ENCODE measurements at places on chromosomes 5 and 9. TPM values are rescaled to one million over a fixed set of nuclear protein-coding genes. Genes with fewer than 3 reads are reported as not detected.
A peak's percentile ranks its signal among the peaks of the same experiment; 100 is the strongest.

The RASGEF1C gene
- total RNA-seq, result 6.8 TPM

The RNF180 gene
- total RNA-seq, result 4.9 TPM

The PCDHGB4 gene
- total RNA-seq, result 12.1 TPM

The HEMGN gene
- 1.8 TPM for total RNA-seq

GRCh38 chr5:102554728-102555127 lies 55.9 kb upstream of the SLCO6A1 start:
- DNase-seq, result no peak
- no peaks in the 10 kb centered on the region for H3K36me3 ChIP-seq
- no peaks in the 10 kb centered on the region for H3K4me1 ChIP-seq
- H3K27me3 ChIP-seq, result no peaks in the 10 kb centered on the region
- H3K4me3 ChIP-seq, result no peak overlapping the region
- H3K27ac ChIP-seq, result no peak overlapping the region

GRCh38 chr9:1869843-1870242 lies 145.3 kb upstream of the SMARCA2 start:
- no peak overlapping the region for H3K4me3 ChIP-seq
- H3K27me3 ChIP-seq, result no peaks in the 10 kb centered on the region
- H3K36me3 ChIP-seq, result no peaks in the 10 kb centered on the region
- no peaks in the 10 kb centered on the region for H3K4me1 ChIP-seq
- no peak for DNase-seq

- no peaks in the 10 kb centered on the region for H3K27me3 ChIP-seq
- peak overlapping the region; percentile 75 for H3K4me3 ChIP-seq
- peaks cover 35% of the 10 kb centered on the region for H3K4me1 ChIP-seq
- H3K27ac ChIP-seq, result peak overlapping the region; percentile 88
- H3K36me3 ChIP-seq, result peaks cover 44% of the 10 kb centered on the region
- DNase-seq, result no peak
Observed at GRCh38 chr9:101400120-101400519, 1.5 kb downstream of the ZNF189 start.

DNA sequence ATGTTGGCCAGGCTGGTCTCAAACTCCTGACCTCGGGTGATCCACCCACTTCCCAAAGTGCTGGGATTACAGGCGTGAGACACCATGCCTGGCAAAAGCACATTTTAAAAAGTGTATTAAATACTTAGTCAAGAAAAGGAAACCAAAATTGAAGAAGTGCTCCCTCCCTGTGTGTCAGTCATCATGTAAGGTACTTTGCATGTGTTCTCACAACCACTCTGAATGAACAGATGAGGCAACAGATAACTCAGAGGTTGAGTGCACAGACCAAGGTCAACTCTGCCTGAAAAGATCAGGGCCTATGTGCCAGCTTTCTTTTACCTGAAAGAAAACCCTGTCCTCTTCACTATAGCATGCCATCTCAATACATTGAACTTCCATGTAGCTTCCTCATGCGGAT lies 289.7 kb downstream of the MRPS30 start:
- no peaks in the 10 kb centered on the region for H3K4me1 ChIP-seq
- no peak for DNase-seq
- no peak overlapping the region for H3K27ac ChIP-seq
- no peaks in the 10 kb centered on the region for H3K36me3 ChIP-seq
- H3K4me3 ChIP-seq, result no peak overlapping the region

GRCh38 chr5:132237670-132238069 lies 10.0 kb upstream of the P4HA2 start:
- no peaks in the 10 kb centered on the region for H3K36me3 ChIP-seq
- H3K27ac ChIP-seq, result no peak overlapping the region
- H3K27me3 ChIP-seq, result no peaks in the 10 kb centered on the region

DNA sequence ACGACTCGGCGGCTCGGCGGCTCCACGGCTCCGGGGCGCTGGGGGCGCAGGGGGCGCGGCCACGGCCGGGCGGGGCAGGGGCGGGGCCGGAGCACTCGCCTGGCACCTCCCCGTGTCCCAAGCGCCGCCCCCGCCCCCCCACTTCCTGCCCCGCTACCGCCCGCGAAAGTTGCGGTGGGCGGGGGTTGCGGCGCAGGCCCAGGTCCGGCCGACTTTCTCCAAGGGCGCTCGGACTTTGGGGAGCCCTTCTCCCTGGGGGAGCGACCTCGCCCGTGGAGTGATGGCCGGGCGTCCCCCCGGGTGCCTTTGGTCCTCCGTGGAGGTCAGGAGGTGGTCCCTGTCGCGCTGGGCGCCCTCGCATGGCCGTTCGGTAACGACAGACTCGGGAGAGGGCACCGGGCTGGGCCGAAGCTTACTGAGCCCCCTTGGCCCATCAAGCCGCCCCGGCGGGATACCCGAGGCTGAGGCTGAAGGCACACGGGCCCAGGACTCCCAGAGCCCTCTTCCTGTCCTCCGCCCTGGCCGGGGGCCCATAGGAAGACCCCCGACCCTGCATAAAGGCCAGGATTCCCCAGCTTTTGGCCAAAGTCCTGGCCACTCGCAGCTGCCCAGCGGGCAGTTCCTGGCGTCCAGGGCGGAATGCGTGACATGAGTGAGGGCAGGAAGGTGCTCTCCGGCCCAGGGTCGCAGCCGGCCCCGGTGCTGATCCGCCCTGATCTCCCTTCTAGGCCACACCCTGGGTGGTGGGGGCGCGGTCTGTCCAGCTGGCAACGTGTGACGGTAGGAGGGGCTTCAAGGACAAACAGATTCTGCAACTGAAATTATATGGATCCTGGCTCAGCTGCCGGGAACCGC lies 883 bp upstream of the VAV2 start:
- peaks cover 34% of the 10 kb centered on the region for H3K27me3 ChIP-seq
- H3K27ac ChIP-seq, result peak overlapping the region; percentile 87
- peak; percentile 79 for DNase-seq
- peaks cover 39% of the 10 kb centered on the region for H3K4me1 ChIP-seq

DNA sequence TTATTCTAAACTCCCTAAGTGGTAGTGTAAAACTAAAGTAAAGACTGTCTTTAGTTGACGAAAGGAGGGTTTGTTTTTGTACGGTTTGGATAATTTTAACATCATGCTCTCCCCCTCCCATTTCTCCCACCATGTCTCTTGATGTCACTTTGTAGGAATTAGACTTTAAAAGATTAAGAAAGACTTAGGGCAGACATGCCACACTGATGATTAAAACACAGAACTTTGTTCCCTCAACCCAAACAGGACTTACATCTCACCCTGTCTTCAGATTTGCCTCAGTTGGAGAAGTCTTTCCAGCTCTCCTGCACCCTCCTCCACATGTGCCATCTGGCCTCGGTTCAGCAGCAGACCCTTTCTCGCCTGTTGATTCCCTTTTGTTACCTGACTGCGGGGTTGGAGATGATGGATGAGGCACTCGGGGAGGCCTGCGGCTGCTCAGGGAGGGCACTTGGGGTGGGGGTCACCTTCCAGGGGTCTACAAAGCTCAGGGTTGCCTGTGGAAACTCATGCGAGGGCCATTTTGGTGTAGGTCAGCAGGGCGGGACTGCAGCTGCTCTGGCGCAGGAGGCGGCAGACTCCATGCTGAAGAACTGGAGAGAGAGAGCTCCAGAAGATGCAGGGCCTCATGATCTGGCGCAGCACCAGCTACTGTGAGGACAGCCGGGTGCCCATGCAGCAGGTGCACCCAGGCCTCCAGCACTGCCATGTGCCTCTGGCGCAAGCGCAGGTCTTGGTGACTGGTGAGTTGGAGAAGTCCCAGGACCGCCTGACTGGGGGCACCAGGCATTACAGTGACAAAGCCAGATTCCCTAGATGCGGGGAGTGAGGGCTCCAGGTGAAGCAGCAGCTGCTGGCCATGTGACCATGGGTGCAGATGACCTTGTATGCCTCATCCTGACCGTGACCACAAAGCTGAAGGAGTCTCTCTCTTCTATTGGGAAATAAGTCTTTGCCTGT lies 24.5 kb upstream of the EXOC3 start:
- H3K36me3 ChIP-seq, result no peaks in the 10 kb centered on the region
- no peak overlapping the region for H3K27ac ChIP-seq
- no peak for DNase-seq
- H3K4me3 ChIP-seq, result no peak overlapping the region
- peaks cover 5% of the 10 kb centered on the region for H3K27me3 ChIP-seq
- no peaks in the 10 kb centered on the region for H3K4me1 ChIP-seq

- H3K27me3 ChIP-seq, result no peaks in the 10 kb centered on the region
- no peak overlapping the region for H3K4me3 ChIP-seq
Observed at GRCh38 chr5:178441486-178442270, 148.5 kb downstream of the COL23A1 start.

Measured in stomach (tissue), 19 donors.